ENCODE measurements at places on chromosomes 12 and 14. TPM values are rescaled to one million over a fixed set of nuclear protein-coding genes. Genes with fewer than 3 reads are reported as not detected.

- no peak overlapping the region for H3K4me3 ChIP-seq
- H3K36me3 ChIP-seq = no peaks in the 10 kb centered on the region
- no peaks in the 10 kb centered on the region for H3K4me1 ChIP-seq
Measured at GRCh38 chr12:18589316-18589715, 148.5 kb downstream of the PLCZ1 start.

DNA sequence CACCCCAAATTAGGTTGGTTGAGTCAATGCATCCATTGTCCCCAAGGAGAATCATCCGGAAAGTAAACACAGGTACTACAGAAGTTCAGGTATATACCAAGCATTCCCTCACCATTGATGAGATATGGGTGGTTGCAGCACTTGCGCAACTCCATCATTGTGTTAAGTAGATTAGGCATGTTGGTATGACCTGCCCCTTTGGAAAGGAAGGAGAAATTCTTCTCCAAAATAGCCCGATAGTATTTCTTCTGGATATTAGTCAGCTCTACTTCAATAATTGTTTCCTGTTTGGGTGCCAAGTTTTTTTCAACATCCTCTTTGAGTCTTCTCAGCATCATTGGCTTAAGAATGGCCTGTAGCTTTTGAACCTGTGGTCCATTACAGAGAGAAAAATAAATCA lies 21.3 kb upstream of the SUPT16H start:
- H3K4me3 ChIP-seq = no peak overlapping the region
- DNase-seq = no peak
- H3K36me3 ChIP-seq = no peaks in the 10 kb centered on the region
- H3K27ac ChIP-seq = no peak overlapping the region

DNA sequence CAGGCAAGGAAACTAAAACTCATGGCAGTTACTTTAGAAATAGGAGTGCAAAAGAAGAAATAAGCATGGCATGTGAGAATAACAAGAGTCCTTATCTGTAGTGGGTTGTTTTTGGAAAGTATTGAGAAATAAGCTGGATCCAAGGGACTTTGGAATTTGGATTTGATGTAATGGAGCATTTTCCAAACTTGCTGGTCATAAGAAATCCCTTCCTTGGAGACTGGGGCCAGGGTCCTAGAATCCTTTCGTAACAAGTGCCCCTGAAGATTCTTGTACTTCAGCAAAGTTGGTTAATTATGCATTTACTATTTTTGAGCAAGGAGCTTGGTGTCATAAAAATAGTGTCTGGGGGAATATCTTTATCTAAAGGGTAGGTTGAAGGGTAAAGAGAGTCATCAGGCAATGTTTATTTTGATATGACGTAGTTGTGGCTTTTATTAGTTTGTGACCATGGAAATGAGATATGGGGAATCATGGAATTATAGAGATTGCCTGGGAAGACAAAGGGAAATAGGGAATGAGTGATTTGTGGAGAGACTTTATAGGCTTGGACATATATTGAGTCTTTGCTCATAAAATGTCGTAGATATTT lies 53.9 kb downstream of the WNK1 start:
- no peak for DNase-seq
- H3K27me3 ChIP-seq = no peaks in the 10 kb centered on the region
- peaks cover 4% of the 10 kb centered on the region for H3K4me1 ChIP-seq
- no peaks in the 10 kb centered on the region for H3K36me3 ChIP-seq
- no peak overlapping the region for H3K4me3 ChIP-seq
- H3K27ac ChIP-seq = peak overlapping the region; percentile 20

- no peak overlapping the region for H3K4me3 ChIP-seq
- no peak for DNase-seq
- no peaks in the 10 kb centered on the region for H3K36me3 ChIP-seq
- no peaks in the 10 kb centered on the region for H3K27me3 ChIP-seq
- H3K27ac ChIP-seq = peak overlapping the region; percentile 8
Measured at GRCh38 chr14:51684760-51685159, 33.0 kb downstream of the FRMD6 start.

DNA sequence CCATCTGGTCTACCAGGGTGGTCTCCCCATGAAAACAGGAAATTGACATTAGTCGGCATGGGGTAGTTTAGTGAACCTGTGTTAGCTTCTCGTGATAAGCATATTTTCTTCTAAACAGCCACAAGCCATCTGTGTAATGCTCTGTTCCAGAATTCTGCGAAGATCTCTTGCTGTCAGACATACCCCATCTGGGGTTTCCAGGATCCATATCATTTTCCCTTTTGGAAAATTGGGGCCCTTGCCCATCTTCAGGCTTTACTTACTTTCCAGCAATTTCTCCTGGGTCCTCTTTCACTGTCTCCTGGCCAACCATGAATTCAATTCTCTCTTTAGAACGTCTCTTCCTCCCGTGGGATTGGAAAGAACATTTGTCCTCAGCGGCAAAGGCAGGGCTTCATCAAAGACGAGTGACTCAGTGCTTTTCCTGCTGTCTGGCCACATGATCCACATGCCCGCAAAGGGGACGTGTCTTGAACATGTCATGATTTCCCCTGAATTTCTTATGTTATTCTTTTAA lies 21.4 kb upstream of the NCOR2 start:
- no peaks in the 10 kb centered on the region for H3K4me1 ChIP-seq
- no peaks in the 10 kb centered on the region for H3K36me3 ChIP-seq
- H3K27me3 ChIP-seq = no peaks in the 10 kb centered on the region
- no peak overlapping the region for H3K4me3 ChIP-seq

- no peak overlapping the region for H3K27ac ChIP-seq
- H3K4me3 ChIP-seq = no peak overlapping the region
- no peaks in the 10 kb centered on the region for H3K27me3 ChIP-seq
- no peak for DNase-seq
- H3K4me1 ChIP-seq = no peaks in the 10 kb centered on the region
- no peaks in the 10 kb centered on the region for H3K36me3 ChIP-seq
Measured at GRCh38 chr14:84162633-84163032, 1367.3 kb upstream of the FLRT2 start.

GRCh38 chr14:58947156-58947555 lies 241.3 kb upstream of the DAAM1 start:
- H3K4me1 ChIP-seq = no peaks in the 10 kb centered on the region
- DNase-seq = no peak
- no peaks in the 10 kb centered on the region for H3K27me3 ChIP-seq

- no peaks in the 10 kb centered on the region for H3K36me3 ChIP-seq
- no peak overlapping the region for H3K4me3 ChIP-seq
- H3K4me1 ChIP-seq = no peaks in the 10 kb centered on the region
- no peak for DNase-seq
- H3K27ac ChIP-seq = no peak overlapping the region
- no peaks in the 10 kb centered on the region for H3K27me3 ChIP-seq
Measured at GRCh38 chr12:116650062-116650461, 87.8 kb downstream of the SPRING1 start.

DNA sequence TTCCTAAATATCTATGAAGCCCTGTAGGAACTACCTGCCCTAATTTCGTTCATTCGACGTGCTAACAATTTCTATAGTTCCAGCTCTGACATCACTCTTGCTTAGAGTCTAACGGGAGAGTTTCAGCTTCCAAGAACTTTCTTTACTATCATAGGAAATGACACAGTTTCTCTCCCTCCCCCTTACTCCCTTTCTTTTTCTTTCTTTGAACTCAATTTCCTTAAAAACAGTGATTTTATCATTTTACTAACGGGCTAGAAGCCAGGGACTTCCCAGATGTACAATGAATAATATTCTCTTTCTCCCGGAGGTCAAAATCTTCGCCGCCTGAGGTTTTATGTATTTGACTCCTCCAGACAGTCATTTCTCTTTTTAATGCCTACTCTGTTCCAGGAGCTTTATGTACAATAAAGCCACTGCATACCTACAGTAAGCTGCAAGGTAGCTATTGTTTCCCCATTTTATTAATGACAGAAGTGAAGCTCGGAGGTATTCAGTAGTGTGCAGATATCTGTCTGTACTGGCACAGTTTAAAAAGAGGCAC lies 15.7 kb downstream of the SMCO2 start:
- H3K27me3 ChIP-seq = no peaks in the 10 kb centered on the region
- H3K4me3 ChIP-seq = no peak overlapping the region
- no peak for DNase-seq
- no peaks in the 10 kb centered on the region for H3K4me1 ChIP-seq
- H3K27ac ChIP-seq = peak overlapping the region; percentile 58

DNA sequence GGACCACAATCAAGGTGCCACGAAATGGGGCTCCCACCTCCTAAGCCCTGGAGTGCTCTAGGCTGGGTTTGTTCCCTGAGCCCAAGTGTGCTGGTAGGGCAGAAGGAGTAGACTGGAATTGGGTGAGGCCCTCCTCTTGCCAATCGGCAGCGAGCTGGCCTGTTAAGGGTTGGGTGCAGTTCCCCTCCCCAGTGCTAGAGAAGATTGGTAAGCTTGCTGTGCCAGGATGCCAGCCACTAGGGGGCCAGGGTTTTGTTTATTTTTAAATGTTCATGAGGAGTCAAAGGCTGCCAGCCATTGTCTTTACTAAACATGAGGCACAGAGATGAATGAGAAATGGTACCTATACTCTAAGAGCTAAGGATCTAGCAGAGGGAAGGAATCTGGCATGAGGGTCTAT lies 79.7 kb downstream of the SPTB start:
- H3K27ac ChIP-seq = no peak overlapping the region
- DNase-seq = no peak
- no peaks in the 10 kb centered on the region for H3K36me3 ChIP-seq
- H3K27me3 ChIP-seq = no peaks in the 10 kb centered on the region
- H3K4me3 ChIP-seq = no peak overlapping the region

DNA sequence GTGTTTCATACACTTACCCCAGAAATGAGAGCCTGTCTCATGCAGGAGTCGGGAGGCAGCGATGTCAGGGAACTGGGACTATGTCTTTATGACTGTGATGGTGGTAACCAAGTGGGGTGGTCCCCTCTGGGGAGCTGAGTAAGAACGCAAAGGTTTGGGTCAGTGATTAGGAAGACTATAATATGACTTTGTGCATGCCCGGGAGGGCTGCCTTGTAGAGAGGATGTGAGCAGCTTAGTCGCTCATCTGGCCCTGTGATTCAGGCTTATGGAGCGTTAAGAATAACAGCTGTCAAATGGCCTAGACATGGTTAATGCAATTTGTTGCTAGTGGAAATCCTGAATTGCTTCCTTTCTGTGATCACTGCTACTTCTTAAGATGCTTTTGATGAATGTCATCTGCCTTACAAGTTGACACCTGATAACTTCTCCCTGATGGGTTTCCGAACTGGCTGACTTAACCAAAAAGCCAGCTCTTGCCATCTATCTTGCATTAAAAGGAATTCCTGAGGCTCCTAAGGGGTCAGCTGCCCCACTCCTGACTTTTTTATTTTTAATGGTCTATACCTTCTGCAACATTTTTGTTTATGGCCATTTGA lies 35.4 kb upstream of the AACS start:
- no peak for DNase-seq
- H3K4me3 ChIP-seq = no peak overlapping the region
- no peaks in the 10 kb centered on the region for H3K36me3 ChIP-seq
- H3K27ac ChIP-seq = no peak overlapping the region

GRCh38 chr12:132837693-132838409 lies 9.2 kb upstream of the GOLGA3 start:
- H3K4me1 ChIP-seq = no peaks in the 10 kb centered on the region
- peak; percentile 32 for DNase-seq
- no peaks in the 10 kb centered on the region for H3K27me3 ChIP-seq
- H3K4me3 ChIP-seq = no peak overlapping the region
- H3K36me3 ChIP-seq = no peaks in the 10 kb centered on the region

The SLC25A29 gene
- total RNA-seq = 16.2 TPM

The MYO1H gene
- not detected for total RNA-seq

The BIN2 gene
- 3.4 TPM for total RNA-seq

Measured in uterus (tissue), 4 donors.